ENCODE measurements at places on chromosomes 5 and 9.

GRCh38 chr5:20536341-20536740 is 548.3 kb upstream of the CDH18 start:
- no peak for DNase-seq

DNA sequence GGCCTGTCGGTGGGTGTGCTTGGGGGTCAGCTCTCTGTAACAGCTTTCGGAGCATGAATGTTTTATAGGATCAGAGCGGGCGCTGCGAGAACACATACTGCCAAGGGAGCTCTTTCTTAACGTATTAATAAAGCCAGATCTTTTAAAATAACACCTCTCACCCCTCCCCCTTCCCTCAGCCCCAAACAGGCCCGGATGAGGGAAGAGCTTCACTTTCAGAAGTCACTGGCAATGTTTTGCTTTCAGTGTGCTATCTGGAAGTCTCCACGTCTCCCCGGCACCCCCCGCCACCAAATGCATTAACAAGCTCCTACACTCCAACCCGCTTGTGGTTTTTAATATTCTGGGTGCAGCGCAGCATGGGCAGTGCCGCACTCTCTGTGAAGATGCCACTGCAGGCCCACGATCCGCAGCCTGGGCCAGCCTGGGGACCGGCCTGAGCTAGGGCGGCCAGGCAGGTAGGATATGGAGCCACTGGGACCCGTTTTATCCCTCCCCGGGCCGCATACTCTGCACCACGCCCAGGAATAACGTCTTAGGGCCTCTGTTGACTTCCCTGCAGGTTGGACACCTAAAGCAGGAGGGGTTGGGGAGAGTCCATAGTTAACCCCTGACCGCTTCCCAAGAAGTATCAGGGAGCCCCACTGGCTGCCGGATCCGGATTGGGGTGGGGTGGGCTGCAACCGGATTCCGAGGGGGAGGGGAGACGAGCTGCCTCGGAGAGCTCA is 12.6 kb downstream of the NR2F1 start:
- no peak for DNase-seq

- DNase-seq = no peak
Measured at GRCh38 chr9:125486576-125486975, 220.4 kb downstream of the MAPKAP1 start.

- no peak for DNase-seq
Measured at GRCh38 chr5:143205883-143206195, 197.6 kb downstream of the NR3C1 start.

- DNase-seq = no peak
Measured at GRCh38 chr9:131738293-131739132, 1.4 kb downstream of the RAPGEF1 start.

DNA sequence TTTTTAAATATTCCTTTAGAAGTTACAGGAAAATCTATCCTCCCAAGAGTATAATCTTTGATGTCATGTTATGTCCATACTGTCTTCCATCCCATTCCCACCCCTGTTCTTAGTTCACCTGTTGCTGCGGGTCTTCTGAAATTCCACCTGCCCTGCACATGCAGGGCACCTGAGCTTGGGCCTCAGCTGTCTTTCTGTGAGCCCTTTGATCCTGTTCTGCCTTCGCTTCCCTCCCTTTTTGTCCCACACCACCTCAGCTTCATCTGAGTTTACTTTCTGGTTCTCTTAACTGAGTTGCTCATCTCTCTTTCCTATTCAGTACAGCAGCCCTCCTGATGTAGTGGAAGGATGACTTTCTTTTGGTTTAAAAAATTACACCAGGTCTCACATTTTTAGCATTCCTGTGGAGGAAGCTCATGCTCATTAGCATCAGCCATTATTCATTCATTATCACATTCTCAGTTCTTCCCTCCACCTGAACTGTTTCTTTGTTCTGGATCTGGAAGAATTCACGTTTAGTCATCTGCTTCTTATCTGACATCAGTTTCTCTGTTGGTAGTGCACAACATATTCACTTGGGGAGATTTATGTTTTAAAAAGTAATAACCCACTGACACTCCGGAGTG is 211.0 kb downstream of the ADCY2 start:
- no peak for DNase-seq

DNA sequence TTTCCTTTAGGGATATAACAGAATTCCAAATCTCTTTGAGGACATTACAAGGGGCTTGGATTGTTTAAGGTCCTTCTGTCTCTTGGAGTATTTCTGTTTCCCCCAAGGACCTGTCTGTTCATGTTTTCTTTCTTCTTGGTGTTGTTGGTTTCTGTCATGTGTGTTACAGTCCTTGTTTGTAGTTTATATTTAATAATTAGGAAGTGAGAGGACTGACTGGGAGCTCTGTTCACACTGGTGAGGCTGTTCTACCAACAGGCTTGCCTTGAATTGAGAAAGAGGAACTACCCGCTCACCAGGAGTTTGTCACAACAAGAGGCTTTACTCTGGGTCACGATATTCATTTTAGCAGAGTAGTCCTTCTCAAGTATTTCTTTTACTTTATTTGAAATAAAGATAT is 119.2 kb upstream of the SV2C start:
- DNase-seq = no peak

DNA sequence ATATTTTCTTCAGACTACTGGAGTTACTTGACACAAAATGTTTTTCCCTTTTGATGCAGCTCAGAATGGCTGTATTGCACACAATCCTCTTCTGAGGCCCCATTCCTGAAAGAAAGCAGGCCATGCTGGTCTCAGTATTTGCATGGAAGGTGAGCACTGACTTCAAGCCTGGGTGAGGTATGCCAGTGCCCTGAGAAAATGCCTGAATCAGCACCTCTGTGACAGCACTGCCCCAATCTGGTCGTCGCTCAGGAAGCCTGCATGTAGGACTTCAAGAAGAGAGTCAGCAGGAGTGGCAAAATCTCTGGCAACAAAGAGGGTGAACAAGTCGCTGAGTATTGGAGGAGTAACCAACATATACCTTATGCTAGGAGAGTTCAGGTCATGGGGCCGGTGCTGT is 425.2 kb upstream of the PIK3R1 start:
- DNase-seq = no peak

- no peak for DNase-seq
Measured at GRCh38 chr9:7316166-7316795, 483.3 kb downstream of the DMAC1 start.

- no peak for DNase-seq
Measured at GRCh38 chr9:98786750-98787510, 9.4 kb downstream of the ANKS6 start.

DNA sequence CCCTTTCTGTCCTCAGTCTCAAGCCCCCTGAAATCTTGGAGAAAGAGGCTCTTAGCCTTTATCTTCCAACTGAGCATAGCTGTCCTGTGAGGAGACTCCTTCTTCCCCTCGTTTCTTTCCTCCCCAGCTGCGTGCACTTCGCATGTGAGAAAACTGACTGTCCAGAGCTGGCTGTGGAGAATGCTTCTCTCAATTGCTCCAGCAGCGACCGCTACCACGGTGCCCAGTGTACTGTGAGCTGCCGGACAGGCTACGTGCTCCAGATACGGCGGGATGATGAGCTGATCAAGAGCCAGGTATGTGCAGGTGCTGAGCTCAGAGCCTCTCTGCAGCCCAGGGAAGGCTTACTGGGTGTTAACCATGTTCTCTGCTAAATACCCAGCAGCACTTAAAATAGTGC is 190.8 kb downstream of the PAPPA start:
- DNase-seq = no peak

DNA sequence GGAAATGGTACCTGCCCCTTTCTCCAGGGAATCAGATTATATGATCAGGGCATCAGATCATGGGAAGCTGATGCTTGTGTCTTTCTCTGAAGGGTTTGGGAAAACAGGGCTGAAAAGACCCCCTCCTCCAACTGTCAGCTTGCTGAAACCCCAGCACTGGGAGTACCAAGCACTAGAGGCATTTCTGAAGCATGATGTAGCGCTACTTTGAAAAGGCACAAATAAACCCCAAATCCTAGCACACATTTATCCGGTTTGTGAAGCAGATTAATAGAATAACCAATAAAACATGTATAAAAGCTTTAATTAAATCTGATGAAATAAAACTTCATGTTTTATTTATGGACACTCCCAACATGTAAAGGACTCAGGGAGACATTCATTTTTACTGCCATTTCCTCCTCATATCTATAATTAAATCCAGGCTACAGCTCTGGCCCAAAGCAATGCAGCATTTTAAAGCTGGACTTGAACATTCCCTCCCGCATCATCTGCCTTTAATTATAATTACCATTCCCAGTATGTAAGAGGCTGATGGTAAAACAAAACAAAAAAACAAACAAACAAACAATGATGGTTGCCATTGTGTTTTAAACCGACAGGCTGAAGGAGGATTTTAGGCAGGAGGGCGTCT is 298.2 kb upstream of the RFX3 start:
- no peak for DNase-seq

DNA sequence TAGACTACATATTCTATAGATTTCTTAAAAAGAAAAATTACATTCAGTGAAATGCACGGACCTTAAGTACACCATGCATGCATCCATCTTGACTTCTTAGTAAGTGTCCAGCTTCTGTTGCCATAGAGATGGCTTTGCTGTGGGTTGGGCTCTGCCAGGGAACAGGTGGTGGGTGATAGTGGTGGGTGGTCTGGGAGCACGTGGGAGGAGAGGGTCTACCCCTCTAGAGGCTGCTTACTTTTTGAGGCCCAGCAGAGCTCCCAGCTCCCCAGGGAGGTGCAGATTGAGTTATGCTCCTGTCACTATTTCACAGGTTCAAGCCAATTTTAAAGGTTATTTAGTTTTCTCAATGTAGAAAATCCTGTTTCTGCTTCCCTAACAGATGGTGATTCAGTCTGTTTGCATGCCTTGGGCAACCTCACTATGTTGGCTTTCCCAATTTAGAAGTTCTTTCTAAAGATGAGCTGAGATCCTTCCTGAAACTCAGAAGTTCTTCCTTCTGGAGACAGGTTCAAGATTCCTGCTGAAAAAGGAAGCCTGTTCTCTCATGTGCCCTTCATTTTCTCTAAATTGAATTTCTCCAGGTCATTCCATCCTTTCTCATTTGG is 107.4 kb upstream of the LHFPL2 start:
- no peak for DNase-seq

DNA sequence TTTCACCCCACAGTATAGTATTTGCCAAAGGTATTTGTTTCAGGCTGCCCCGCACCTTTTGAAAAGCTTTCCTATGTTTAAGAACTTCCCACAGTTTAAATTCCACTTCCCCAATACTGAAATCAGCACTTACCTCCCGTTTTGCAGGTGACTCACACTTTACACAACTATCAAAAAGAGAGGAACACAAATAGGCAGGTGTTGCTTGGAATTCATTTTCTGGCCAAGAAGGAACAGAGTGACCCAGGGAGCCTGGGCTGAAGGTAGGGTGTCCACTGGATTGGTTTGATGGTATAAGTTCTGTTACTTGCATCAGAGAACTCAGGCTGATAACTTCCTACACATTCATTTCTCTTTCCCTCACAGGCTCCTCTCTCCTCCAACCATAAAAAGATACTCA is 60.1 kb upstream of the SLC30A5 start:
- no peak for DNase-seq

DNA sequence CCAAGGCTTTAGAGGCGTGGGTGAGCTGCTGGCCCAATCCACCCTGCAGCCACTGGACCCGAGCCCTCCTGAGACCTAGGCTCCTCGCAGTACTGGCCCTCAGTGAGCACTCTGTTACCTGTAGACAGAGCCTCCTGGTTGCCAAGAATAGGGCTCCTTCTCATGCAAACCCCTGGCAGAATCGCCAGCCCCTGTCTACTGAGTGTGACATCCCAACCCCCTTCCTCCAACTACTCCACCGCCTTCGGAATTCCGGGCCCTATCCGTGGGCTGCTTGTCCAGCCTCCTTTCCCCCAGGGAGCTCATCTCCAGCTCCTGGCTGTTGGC is 23.8 kb upstream of the COL5A1 start:
- DNase-seq = no peak

DNA sequence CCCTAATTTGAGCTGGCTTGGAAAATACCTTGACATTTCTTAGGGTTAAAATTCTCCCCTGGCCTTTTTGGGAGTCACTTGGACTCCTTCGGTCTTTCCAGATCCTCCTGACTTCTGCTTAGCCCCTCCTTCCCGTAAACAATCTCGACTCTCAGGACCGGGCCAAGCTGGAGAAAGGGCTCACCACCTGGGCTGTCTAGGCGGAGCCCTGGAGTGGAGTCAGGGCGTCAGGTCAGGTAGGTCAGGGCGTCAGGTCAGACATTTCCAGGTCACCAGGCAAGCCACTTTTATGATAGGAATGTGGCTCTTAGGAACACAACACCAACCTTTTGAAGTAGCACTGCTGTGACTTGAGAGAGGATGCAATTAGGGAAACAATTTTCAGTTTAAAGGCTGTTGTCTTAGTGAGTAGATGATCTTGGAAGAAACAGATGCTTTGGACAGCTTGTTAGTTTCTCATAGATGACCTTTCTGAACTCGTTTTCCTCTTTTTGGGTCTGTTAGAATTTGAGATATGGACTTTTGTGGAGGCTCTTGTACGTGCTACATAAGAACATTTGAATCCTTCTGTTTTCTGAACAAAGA is 12.8 kb downstream of the OSTF1 start:
- DNase-seq = no peak

DNA sequence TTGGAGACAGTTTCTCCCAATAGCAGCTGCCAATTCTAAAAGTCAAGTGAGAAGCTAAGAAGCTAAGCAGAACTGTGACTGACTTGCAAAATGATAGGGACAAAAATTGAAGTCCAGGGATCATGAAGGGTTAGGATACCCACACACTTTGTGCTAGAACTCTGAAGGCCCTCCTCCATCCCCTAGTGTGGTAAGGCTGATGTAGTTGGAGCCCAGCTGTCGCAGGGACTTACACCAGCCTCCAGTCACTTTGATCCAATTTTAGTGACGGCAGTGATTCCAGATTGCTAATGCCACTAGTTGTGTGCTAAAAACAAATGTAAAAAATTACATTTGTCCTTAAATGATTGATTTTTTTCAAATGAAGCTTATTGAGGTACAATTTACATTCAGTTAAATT is 742.7 kb upstream of the ZNF608 start:
- DNase-seq = no peak

DNA sequence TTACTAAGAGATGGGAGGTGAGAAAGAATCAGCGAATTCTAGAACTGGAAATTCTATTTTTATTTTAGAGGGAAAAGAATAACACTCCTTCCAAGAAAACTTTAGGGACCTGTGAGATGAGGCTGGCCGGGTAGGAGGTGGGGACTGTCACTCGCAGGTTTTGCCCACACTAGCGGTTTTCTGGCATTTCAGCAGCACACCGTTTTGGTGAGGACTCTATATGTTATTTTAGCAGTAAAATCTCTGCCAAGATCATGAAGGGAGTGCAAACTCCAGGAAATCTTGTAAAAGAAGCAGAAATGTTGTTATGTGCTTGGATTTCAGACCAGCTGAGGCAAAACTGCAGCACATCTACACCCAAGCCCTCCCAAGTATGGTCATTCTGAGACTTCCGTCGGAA is 470.6 kb downstream of the PSAT1 start:
- DNase-seq = no peak

- DNase-seq = no peak
Measured at GRCh38 chr5:143064676-143065075, 294.5 kb downstream of the ARHGAP26 start.

GRCh38 chr9:4797854-4798150 is 5.1 kb downstream of the RCL1 start:
- DNase-seq = no peak

- no peak for DNase-seq
Measured at GRCh38 chr5:175207321-175208040, 236.5 kb downstream of the DRD1 start.
